ENCODE measurements at places on chromosomes 2 and 18.

DNA sequence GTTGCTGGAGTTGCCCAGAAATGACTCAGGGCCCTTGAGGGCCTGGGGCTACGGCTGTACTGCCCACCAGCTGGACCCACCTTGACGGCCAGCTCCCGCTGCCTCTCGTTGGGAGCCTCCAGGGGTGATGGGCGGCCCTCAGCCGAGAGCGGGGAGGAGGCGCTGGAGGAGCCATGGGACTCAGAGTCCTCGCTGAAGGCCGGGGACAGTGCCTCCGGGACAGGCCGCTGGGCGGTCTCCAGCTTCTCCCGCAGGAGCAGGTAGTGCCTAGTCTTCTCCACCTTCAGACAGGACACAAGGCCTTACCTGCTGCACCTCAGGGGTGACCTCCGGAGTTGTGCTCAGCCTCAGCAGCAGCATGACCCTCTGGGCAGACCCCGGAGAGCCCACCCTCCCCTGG lies 30.7 kb downstream of the AQP12A start:
- DNase-seq = no peak

GRCh38 chr18:60404486-60405085 lies 32.0 kb upstream of the MC4R start:
- DNase-seq = no peak

- no peak for DNase-seq
These were observed at the start of gene ERBB4 for GRCh38 chr2:212538305-212539071. TSS of gene ERBB4 (minus strand) at chr2:212538802. CDS start at chr2:212538530, 272 bp downstream.

- no peak for DNase-seq
These were observed 256.3 kb downstream of the CCDC178 start for GRCh38 chr18:33184175-33184574.

- no peak for DNase-seq
These were observed 108.1 kb downstream of the XRCC5 start for GRCh38 chr2:216216951-216217903.

DNA sequence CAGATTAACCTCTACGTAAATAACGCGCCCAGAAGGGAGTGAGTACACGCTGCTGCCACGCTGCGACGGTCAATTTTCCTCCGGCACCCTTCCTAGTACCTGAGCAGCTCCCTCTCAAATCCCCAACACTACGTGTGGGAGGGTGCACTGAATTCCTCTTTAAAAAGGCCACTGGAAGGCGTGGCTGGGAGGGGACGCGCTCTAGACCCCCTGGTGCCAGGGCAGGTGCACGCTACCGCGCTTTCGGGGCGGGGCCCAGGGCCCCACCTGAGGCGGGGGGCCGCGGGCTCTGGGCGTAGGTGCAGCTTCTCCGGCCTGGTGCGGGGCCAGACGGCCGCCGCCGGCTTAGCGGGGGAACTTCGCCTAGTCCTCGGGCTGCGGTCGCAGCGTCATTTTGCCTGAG lies 668 bp upstream of the ANKRD12 start:
- DNase-seq = no peak

- DNase-seq = no peak
These were observed 64.5 kb downstream of the FAM210A start for GRCh38 chr18:13661779-13662256.

GRCh38 chr2:237242091-237242536 lies 156.4 kb downstream of the COPS8 start:
- no peak for DNase-seq

GRCh38 chr2:46229134-46230063 lies 67.8 kb upstream of the EPAS1 start:
- DNase-seq = no peak

- no peak for DNase-seq
These were observed 10.4 kb downstream of the TMEFF2 start for GRCh38 chr2:192184349-192184748.

DNA sequence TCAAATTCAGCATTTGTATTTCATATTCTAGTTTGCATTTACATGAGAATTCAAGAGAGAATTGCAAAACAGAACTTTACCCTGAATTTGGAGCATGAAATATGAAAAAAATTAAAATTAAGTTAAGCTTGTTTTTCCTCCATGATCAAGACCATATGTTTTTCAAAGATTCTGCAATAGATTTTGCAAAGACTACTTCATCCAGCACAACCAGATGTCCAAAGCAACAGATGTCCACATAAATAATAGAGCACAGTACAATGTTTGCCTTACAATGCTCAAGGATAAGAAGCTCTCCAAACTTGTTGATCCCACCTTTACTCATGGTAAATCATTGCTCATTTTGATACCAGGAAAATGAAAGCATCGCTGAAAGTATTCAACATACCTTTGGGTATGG lies 25.6 kb downstream of the FAP start:
- DNase-seq = no peak

DNA sequence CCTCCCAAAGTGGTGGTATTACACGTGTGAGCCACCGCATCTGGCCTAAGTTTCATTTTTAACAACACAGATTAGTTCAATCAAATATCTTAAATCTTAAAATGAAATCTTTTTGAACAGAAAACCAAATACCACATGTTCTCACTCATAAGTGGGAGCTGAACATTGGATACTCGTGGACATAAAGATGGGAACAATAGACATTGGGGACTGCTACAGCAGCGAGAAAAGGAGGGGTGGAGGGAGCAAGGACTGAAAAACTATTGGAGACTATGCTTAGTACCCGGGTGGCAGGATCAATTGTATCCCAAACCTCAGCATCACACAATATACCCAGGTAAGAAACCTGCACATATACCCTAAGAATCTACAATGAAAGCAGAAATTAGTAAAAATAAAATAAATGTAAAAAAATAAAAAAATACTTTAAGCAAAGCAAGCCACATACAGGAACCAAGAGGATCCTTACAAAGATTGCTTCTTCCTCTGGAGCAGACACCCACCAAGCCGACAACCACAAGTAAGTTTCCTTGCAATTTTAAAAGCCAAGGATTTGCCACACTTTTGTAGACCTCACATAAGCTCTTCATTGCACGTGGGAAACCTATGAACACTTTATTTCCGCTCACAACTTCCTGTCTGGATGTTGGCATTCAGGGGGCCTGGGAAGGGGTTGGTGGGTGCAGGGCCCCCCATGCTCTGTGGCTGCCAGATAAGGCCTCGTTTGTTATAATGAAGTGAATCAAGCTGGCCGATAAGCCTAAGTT lies 147.9 kb downstream of the MYCN start:
- no peak for DNase-seq

- no peak for DNase-seq
These were observed 243.2 kb downstream of the TRIB2 start for GRCh38 chr2:12959935-12960334.

- DNase-seq = no peak
These were observed 339.8 kb downstream of the CDH19 start for GRCh38 chr18:66264130-66264529.

- DNase-seq = no peak
These were observed 516.7 kb downstream of the TXNL1 start for GRCh38 chr18:56121669-56122068.

- DNase-seq = no peak
These were observed 6.8 kb upstream of the CRYBA2 start for GRCh38 chr2:218999881-219000568.

DNA sequence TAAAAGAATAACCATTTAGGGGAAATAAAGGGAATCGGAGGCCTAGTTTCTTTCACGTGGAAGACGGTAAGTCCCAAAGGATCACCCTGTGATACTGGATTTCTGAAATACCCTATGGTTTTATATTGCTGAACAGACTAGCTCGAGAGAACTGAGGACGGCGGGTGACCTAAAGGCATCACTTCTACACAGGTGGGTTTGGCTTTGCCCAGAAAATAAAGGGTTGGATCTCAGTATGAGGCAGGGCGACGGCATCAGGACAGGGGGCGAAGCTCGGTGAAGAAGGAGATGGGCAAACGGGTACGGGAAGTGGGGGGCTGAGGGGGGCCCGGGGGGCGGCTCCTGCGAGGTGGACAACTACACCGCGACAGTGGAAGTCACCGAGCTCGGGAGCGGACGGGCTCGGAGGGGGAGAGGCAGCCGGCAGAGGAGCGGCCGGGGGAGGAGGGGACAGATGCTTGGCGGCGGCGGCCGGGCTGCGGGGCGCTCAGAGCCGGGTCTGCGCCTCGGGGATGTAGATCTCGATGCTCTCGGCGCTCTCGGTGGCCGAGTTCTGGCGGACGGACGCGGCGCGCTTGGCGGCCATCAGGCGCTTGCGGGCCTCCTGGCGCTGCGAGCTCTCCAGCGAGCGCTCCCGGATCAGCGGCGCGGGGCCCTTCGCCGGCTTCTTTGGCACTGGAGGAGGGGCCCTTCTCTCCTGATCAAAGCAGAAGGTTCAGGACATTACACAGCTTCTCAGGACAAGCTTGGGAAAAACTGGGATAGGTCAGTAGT lies 48.9 kb downstream of the TGIF1 start:
- DNase-seq = no peak

GRCh38 chr2:30216157-30216556 lies 15.2 kb upstream of the LBH start:
- no peak for DNase-seq

DNA sequence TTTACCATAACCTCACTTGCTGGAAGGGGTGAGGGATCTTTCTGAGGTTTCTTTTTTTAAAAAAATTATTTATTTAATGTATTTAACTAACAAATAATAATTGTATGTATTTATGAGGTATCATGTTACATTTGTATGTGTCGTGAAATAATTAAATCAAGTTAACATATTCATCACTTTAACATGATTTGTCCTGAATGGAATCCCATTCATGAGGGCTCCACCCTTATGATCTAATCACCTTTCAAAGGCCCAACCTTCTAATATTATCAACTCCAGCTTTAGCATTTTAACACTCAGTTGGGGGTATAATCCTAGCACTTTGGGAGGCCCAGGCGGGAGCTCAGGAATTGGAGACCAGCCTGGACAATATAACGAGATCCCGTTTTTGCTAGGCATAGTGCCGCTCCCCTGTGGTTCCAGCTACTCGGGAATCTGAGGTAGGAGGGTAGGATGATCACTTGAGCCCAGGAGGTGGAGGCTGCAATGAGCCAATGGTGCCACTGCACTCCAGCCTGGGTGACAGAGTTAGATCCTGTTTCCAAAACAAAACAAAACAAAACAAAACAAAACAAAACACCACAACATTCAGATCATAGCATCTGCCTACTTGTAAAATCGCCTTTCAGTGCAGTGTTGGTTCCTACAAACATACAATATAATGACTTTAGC lies 1.1 kb upstream of the TAF4B start:
- DNase-seq = no peak

DNA sequence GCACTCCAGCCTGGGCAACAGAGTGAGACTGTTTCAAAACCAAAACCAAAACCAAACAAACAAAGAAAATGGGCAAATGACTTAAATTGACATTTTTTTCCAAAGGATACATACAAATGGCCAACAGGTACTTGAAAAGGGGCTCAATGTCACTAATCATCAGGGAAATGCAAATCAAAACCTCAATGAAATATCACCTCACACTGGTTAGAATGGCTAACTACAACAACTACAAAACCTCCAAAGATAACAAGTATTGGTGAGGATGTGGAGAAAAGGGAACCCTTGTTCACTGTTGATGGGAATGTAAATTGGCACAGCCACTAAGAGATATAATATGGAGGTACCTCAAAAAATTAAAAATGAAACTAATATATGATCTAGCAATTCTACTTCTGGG lies 213.2 kb upstream of the HS6ST1 start:
- DNase-seq = no peak

DNA sequence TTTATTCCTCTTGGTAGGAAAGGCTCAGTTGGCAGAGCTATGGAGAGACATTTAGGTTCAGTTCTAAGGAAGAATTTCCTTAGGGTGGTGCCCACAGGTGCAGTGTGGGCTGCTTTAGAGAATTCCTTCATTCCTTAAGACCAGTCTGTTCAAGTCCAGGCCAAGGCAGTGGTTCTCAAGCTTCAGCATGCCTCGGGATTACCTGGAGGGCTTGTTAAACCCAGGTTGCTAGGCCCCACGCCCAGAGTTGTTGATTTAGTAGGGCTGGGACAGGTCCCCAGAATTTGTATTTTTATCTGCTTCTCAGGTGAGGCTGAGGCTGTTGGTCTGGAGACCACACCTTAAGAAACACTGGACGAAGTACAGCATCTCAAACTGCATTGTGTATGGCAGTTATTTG lies 68.9 kb downstream of the CERS6 start:
- no peak for DNase-seq

- DNase-seq = no peak
These were observed 7.6 kb downstream of the MAB21L4 start for GRCh38 chr2:240888130-240888889.

DNA sequence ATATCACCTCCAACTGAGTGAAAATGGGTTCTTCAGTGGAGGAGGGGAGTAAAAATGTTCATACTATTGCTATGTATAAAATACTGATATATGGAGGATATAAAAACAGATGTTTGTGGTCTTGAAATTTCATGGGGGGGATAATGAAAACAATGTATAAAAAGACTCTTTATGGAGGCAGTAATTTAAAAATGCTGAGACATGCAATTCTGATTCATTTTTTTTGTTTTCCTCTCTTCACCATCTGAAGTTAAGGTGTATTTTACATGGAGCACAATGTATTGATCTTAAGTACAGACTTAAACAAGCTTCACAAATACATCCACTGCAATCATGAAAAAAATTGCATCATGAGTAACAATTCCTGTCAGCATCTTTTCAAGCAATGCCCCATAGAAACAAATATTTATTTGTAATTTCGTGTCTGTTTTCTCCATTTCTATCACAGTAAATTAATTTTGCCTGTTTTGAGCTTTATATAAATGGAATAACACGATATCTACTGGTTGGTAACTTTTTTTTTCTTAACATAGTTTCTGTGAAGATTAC lies 393.2 kb upstream of the ZNF804A start:
- DNase-seq = no peak

DNA sequence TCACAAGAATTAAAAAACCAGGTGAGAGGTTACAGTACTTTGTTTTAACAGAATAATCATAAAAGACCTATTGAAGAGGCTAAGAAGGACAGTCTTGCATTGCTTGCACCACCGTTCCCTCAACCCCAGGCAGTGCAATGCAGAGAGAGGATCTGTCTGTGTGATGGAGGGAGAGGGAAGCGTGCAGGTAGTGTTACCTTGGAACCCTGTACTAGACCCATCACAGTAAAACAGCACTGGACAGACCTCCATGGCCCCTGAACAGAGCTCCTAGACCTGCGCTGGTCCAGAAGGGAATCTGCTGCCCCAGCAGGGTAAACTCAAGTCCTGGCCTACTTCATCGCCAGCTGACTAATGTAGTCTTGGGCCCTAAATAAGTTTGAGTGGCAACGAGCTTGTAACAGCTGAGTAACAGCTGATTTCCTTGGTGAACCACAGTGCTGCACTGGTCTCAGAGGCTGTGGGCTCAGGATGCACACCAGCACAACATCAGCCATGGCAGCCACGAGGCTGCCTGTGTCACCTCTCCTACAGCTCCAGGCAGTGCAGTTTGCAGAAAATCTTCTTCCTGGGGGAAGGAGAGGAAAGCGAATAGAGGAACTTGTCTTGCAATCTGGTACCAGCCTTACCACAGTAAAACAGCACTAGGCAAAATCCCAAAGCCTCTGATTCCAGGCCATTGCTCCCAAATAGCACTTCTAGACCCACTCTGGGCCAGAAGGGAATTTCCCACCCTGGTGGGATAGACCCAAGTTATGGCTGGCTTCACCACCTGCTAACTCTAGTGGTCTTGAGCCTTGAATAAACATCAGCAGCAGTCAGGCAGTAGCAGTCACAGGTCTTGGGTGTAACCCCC lies 417.2 kb downstream of the CDH7 start:
- no peak for DNase-seq

- no peak for DNase-seq
These were observed 53.2 kb downstream of the ZNF516 start for GRCh38 chr18:76441668-76442412.

GRCh38 chr18:44803019-44803650 lies 122.4 kb downstream of the SETBP1 start:
- no peak for DNase-seq

- no peak for DNase-seq
These were observed 6.1 kb upstream of the CASP8 start for GRCh38 chr2:201254081-201254730.

- DNase-seq = no peak
These were observed 13.9 kb downstream of the ZAP70 start for GRCh38 chr2:97727296-97727695.

All from breast epithelium (tissue), 4 donors.